ENCODE measurements at places on chromosomes 1 and 21.

GRCh38 chr1:247115141-247115510, 11.0 kb upstream of the ZNF669 start:
- DNase-seq = no peak

- no peak for DNase-seq
Measured at GRCh38 chr1:213934649-213935048, 53.1 kb upstream of the PROX1 start.

- no peak for DNase-seq
Measured at GRCh38 chr1:99970713-99971255, 988 bp downstream of the SLC35A3 start.

DNA sequence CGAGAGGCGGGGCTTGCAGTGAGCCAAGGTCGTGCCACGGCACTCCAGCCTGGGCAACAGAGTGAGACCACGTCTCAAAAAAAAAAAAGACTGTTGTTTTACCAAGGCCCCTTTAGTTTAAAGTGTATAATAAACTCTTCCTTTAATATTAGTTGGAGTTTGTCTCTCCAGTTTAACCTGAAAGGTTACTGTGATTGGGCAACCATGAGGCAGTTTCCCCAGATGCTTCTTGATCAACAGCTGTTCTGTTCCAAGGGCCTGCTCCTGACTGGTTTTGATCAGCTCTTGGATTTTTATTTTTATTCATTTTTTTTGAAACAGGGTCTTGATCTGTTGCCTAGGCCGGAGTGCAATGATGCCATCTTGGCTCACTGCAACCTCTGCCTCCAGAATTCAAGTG, 18.1 kb upstream of the C2CD2 start:
- no peak for DNase-seq

DNA sequence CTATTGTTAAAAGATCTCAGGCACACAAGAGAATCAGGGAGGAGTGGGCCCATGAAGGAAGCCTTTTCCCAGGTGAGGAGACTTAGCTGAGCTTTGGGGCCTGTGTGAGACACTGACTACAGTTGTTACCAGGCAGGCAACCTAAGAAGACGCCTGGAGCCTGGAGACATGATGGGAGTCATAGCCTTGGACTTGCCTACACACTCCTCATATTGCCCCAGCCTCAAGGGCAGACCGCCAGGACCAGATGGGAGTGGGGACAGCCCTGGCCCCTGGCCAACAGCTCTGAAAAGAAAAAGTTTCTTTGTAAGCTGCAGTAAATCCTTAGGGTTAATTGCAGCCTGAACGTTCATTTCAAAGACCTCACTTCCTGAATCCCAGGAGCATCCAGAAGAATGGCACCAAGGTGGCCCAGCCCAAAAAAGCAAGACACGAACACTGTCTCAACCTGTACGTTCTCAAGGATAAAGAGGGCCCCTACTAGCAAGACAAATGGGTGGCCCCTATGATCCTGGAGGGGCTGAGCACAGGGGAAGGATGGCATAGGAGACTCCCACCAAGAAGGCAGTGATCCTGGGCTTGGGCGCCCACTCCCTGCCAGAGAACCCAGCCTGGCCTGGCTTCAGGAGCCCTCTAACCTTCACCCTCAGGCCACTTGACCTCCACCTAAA, 33.2 kb upstream of the BTG2 start:
- DNase-seq = no peak

GRCh38 chr1:17119076-17119772, at the start of gene PADI2:
PADI2 (minus strand) TSS chr1:17119451; CDS start chr1:17119371, 80 bp downstream.
- DNase-seq = no peak

DNA sequence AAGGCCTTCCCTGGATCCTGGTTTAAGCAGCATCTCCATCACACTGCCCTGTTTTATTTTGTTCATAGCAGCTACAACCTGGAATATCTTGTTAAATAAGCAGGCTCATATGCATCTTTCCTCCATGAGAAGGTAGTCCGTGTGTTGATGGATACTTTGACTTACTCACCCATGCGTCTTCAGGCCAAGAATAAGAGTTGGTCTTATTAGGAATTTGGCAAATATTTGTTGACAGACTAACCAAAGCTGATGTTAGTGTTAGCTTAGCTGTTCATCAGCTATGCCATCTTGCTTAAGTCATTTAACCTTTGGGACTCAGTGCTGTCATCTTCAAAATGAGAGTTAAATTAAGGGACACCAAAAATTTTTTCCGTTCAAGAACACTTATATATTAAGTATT, 59.2 kb downstream of the SASS6 start:
- DNase-seq = no peak

GRCh38 chr1:58324558-58324957, 222.0 kb downstream of the OMA1 start:
- no peak for DNase-seq

DNA sequence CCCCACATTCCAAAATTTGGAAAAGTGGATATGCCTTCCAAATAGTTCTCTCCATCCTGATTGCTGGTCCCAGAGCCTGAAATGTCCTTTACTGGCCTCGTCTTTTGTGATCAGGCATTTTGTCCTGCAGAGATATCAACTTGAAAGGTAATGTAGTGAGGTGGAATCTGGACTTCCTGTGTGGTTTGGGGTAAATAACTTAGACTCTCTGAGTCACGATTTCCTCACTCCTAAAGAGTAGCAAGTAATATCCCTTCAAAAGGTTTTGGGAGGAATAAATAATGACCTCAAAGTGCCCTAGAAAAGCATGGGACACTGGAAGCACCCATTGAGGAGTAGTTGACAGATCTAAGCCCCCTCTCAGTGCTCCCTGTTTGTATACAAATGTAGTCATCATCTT, 426.6 kb downstream of the OMA1 start:
- no peak for DNase-seq

DNA sequence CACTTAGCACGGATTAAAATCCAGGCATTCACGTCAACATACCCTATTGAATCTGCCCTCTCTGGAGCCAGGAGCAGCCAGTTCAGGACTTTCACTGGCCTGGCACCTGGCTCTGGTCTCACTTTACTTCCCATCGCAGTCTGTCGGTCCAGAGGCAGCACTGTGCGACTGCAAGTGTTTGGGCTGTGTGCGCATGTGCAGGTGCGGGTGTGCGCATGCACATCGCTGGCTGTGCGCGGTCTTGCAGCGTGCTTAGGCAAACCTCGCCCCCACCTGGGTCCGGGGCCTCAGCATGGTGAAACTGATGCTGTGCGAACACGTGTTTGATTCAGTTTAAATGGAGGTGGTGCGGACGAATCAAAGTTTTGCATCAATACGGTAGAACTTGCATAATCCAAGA, 38.0 kb downstream of the ATF3 start:
- no peak for DNase-seq

DNA sequence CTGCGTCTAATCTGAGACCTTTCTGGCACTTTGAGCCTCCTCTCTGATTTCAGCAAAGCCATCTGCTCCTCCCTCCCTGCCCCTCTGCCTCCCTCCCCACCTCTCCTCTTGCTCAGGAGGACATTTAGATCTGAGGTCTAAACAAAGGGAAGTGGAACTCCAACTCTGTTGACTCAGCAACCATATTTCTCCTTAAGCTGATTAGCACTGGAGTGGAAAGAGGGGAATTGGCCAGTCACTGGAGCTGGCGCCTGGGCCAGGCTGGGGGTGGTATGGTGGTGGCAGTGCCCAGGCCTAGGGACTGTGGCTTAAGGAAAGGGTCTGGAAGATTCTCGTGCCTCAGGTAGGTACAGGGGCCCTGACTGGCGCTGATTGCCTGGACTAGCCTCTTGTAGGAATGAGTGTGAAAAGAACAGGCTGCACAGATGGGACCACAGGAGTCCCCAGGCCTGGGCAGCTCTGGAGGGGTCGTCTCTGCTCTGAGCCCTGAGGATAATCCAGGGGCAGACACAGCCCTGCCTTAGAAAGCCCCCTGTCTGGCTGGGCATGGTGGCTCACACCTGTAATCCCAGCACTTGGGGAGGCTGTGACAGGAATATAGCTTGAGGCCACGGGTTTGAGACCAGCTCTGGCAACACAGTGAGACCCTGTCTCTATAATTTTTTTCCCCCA, 11.9 kb downstream of the SH2D2A start:
- no peak for DNase-seq

DNA sequence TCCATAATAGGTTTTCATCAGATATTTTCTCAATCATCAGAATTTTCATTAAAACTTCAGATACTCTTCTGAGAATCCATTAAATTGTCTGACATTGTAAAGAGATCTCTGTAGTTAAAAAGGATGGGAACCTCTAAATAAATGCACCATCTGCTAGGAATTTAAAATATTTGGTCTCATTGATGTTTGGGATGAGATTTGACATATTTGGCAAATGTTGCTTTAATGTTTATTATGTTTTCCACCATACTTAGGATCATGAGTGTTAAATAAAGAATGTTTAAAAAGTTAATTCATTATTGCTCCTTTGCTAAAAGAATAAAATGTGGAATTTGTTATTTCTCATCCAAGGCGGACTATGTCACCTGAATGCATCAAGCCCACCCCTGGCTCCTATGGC, 85.5 kb upstream of the VANGL1 start:
- DNase-seq = no peak

DNA sequence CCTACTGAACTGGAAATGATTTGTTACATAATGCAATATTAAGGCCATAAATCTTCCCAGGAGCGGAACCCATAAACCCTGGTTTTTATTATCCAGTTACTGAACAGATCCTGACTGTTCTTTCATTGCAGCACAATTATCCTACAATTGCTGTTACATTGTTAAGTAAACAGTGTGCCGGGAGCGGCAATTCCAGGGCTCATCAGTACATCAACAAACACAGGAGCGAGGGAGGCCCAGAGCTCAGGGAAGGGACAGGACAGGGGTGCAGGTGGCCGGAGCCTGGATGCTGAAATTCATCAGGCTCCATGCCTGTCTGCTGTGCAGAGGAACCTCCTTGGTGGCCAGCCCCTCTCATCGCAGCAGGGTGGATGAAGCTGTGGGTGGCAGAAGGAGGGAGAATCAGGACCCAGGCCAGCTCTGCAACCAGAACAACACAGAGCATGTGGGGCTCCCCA, 544.7 kb downstream of the NPHP4 start:
- DNase-seq = no peak

Data from activated CD4-positive, CD25-positive, alpha-beta regulatory T cell (primary cell).